ENCODE measurements at places on chromosomes 5 and 9.

DNA sequence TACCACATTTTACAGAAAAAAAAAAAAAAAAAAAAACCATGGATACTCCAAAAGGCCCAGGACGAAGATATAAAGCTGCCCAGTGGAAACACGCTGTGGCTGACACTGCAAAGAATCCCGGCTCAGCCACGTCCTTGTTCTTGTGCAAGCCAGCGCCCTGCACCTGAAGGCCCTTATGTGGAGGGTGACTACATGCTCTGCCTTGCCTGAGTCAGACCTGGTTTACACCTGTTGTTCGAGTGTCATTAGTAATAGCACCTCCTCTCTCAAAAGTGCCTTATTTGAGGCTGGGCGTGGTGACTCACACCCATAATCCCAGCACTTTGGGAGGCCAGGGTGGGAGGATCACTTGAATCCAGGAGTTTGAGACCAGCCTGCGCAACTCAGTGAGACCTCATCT is 54.3 kb upstream of the ZSWIM6 start:
- peak; percentile 19 for DNase-seq

DNA sequence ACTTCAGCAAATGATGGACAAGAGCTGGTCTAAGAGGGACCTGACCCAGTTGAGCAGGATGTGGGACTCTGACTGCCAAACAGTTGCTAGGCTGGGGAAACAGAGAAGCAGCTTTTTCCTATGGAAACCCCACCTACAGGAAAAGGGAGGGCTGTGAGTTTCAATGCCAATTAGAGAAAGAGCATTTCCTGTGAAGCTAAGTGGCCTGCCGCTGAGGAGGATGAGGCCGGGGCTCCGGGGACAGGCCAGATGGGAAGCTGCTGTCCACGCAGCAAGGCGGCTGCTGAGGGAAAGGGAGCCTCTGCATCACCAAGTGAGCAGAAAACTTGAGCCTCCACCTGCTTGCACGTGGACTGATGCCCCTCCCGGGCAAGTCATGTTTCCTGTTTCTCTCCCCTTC is at the start of gene PCDH12:
TSS of gene PCDH12 (minus strand) at position 90 of the 400 bp plus-strand sequence. CDS start 351 bp downstream, outside the sequence.
- DNase-seq, result no peak

GRCh38 chr5:180034564-180034963 is 37.0 kb downstream of the RNF130 start:
- DNase-seq, result no peak

DNA sequence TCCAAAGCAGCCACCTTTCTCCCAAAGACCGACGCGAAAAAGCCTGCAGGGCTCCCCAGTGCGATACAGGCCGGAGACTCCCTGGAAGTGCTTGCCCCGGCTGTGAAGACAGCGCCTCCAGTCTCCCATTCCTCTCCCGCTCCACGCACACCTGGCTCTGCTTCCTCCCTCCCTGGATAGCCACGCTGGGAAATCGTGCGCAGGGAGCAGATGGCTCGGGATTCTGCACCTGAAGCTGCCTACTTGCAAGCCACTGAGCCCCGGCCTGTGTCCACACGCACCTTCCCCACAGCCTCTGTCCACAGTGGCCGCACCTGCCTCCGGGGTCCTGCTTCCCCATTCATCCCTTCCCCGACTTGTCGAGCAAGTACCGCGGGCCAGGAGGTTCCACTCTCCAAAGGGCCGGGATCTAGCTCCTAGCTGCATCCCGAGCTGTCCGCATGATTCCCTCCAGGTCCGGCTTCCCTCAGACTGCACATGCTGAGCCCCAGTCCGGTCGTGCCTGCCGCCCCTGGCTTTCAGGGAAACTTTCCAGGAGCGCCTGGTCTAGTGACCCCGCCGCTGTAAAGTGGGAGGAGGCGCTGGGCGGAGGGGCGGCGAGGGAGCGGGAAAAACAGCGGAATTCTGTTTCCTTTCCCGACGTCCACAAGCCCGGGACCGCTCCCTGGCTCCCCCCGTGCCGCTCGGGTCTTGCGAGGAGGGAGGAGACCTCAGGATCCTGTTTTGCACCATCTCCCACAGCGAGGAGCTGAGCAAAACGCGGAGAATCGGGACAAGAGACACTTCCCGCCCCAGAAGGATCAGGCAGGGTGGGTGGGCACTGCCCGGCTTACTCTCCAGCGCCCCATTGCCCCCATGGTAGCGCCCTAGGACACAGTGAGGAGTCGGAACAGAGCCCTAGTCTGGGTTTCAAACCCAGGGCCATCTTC is 2.0 kb downstream of the SEMA6A start:
- no peak for DNase-seq

- DNase-seq, result no peak
These were observed 8.8 kb upstream of the TRAF1 start for GRCh38 chr9:120935383-120935857.

GRCh38 chr9:113574441-113575262 is 111.1 kb downstream of the RGS3 start:
- no peak for DNase-seq

- DNase-seq, result no peak
These were observed 143.5 kb downstream of the MTX3 start for GRCh38 chr5:79847561-79847960.

GRCh38 chr9:135902655-135903357 is 4.5 kb downstream of the CAMSAP1 start:
- DNase-seq, result no peak

DNA sequence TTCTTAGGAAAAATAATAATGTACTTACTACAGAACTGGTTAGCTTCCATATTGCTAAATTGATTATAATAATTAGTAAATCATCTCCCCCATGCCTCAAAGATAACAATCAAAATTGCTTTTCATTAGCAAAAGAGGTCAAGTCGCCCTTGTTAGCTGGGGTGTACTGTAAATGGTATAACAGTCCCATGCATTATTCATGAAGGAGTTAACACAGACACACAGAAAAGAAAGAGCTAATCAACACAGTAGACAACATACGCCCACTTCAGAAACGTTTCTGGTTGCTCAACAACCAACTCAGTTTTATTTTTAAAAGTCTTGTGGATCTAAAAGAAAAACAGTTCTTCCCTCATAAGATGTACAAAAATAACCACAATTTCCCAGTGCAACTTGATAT is 100.2 kb downstream of the MPDZ start:
- no peak for DNase-seq

GRCh38 chr9:75990156-75990555 is 99.7 kb downstream of the PCSK5 start:
- no peak for DNase-seq

GRCh38 chr9:35636135-35636876 is 14.4 kb downstream of the SIT1 start:
- no peak for DNase-seq

All from stimulated activated CD4-positive, alpha-beta T cell treated with anti-CD3 and anti-CD28 coated beads, Interleukin-1b, Interleukin-23, amount 100 ng/mL, for 48 hours (primary cell).